ENCODE measurements at places on chromosomes 7 and 10.
A peak's percentile ranks its signal among the peaks of the same experiment; 100 is the strongest.

- no peak for DNase-seq
Measured at GRCh38 chr10:122213766-122214165, 57.3 kb upstream of the BTBD16 start.

DNA sequence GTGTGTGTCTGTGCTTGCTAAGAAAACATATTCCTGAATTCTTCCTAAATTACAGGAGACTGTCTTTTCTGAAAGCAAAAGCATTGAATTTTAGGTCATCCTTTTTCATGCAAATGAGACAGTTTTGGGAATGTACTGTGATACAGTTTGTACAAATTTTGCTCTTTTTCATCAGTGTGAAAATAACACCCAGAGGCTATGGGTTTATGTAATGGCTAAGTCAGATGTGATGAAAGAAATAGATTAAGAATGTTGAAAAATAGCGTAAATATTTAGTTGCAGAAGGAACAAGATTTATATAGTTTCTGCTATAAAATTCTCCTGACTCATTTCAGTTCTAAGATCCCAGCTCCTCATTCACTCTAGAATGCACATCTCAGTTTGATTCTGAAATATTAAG is 24.6 kb downstream of the POM121L12 start:
- no peak for DNase-seq

DNA sequence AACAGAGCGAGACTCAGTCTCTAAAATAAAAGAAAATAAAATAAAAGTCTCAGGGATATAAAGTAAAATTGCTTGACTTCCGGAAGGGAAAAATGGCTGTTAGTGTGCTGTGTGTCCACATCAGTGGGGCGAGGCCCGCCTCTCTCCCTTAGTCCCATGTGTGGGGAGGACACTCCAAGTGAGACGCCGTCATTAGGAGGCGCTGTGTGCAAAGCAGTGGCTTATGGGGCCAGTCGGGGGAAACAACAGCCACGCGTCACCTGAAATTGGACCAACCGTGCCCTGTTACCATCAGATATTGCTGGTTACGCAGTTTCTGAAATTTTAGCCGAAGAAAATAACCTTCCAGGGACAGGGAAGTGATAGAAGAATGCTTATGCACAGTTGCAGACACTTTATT is 15.8 kb downstream of the SFXN4 start:
- no peak for DNase-seq

DNA sequence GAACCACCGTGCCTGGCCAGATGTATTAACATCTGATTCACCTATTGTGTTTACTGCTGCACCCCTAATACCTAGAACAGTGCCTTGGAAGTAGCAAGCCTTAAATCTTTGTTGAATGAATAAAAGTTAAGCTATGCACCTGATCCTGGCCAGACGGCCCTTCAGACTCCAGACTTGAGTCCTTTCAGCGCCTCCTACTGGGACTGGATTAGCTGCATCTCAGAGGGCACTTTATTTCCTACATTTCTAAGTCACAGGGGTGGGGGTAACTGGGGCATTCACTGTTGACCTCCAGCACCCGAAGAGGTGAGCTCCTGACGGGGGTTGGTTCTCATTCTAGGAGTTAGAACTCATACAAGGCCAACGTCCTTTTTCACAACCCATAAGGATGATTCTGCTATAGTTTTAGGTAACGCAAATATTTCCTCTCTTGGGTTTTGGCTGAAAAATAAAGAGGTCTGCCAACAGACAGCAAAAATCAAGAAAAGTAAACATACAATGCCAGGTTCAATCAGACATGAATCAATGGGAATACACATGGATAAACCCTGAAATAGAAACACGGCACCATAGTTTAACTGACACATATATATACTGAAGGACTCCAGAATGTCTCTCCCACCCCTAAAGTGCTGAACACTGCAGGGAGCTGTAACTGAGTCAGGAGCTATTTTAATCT is 48.0 kb upstream of the DLG5 start:
- DNase-seq, result no peak

DNA sequence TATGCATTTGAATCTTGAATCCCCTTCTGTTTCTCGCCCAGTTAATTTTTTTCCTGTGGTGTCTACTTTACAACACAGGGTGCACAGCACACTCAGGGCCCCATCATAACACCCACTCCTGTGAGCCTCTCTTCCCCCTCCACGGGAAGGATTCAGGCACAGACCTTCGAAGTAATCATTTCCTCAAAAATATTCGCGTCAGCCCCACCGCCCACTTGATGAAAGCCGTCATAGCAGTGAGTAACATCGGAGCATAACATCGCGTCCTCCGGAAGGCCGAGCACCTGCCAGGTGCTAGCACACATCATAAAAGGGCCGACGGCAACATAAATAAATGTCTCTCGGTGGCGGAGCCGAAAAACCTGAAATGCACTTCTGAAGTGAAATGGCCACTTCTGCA is 201.7 kb upstream of the ADARB2 start:
- DNase-seq, result no peak

DNA sequence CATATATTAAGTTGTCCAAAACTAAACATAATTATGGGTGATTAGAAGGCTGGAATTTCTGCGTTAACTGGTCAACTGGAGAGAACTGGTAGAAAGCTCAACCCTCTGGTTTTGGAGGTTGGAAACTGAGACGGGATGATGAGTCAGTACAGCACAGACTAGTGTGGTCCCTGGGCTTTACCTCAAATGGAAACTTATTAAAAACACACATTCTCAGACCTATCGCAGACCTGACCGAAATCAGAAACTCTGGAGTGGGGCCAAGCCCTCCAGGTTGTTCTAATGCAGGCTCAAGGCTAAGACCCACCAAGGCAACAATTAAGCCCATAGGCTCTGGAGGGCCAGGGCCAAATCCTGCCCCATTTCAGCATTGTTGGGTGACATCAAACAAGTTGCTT is 136.9 kb downstream of the KCNMA1 start:
- DNase-seq, result no peak

GRCh38 chr10:5423771-5424170 is 11.4 kb downstream of the NET1 start:
- DNase-seq, result no peak

DNA sequence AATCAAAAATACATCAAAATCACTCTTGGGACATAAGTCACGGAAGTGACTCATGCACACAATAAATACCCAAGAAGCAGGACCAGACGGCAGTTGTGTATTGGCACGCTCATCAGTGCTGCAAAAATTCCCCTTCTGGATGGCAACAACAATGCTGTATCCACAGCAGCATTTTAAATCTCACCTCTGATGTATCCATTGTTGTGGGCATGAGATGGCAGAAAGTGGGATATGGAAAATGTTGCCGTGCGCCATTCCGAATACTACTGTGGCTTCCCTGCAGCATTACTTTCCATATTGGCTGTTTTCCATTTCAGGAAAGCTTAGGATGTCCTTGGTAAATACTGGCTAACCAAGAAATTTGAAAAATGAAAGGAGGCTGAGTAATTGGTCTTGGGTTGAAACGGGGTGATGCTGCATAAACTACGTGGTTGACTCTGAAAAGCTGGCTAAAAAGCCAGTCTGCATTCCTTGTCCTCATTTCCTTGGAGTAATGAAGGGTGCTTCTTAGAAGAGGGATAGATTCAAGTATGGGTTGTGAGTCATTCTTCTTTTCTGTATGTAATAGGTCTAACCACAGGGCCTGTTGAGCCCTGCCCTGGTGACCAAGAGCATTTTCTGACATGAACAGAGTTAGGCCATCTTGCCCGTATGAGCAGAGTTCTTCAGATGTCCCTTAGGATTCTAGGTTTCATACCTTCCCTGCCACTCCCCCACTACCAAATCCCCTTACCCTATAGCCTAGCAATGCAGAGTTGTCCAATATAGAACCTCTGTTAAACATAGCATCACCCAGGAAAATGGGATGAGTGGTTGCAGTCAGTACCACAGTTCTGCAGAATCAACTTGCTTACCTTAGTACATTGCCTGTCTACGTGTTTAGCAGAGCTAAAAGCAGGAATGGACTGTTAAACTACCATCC is 36.3 kb upstream of the TOMM7 start:
- DNase-seq, result no peak

DNA sequence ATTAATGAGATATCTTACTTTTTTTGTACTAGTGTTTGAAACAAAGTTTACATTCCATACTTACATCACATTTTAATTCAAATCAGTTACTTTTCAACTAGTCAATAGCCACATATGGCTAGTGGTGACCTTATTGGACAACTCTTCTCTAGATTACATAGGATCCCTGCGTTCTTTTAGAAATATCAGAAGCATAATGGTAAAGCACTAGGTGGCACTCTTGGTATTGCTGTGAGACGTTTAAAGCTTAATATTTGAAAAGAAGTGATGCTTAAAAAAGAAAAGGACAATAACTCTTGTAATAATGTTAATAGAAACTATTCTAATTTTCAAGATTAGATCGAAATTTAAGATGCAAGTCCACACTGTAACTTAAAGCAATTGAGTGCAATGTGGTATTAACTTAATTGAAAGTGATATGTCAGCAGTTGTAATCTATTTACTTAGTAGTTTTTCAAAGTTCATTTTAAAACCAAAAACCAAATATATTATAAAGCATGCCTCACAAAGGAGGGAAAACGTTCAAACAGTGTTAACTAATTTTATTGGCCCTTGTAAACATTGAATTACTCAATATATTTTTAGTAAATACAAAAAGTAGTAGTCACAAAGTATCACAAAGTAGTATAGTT is 339.1 kb downstream of the ATRNL1 start:
- no peak for DNase-seq

- DNase-seq, result no peak
Measured at GRCh38 chr10:68153473-68154210, 44.4 kb downstream of the MYPN start.

DNA sequence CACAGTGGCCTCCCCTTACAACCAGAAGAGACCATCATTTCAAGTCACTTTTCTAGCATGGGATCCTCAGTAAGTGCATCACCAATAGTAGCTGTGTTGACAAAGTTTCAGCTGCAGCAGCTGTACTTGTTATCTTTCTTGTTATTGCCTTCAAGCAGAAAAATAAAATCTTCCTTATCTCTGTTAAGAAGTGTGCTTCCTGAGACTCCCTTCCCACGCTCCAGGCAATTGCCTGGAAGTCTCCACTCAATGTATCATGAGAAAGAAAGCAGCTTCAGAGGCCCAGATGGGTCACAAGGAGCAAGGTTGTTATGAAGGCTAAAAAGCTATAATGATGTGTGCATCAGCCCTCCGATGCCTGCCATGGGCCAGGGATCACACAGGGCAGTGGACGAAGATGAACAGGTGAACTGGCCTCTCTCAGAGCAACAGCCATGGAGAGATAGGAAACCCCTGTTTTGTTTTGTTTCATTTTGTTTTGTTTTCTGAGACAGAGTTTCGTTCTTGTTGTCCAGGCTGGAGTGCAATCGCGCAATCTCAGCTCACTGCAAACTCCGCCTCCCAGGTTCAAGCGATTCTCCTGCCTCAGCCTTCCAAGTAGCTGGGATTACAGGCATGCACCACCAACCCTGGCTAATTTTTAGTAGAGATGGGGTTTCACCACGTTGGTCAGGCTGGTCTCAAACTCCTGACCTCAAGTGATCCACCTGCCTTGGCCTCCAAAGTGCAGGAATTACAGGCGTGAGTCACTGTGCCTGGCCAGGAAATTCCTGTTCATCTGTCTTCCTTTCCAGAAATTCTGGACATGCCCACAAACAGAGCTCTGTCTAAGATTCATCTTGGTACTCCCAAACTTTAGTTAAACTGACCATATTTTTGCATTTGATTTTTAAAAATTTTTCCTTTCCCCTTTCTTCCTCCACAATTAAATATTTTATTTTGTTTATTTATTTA is 340.5 kb downstream of the TNS3 start:
- DNase-seq, result no peak

DNA sequence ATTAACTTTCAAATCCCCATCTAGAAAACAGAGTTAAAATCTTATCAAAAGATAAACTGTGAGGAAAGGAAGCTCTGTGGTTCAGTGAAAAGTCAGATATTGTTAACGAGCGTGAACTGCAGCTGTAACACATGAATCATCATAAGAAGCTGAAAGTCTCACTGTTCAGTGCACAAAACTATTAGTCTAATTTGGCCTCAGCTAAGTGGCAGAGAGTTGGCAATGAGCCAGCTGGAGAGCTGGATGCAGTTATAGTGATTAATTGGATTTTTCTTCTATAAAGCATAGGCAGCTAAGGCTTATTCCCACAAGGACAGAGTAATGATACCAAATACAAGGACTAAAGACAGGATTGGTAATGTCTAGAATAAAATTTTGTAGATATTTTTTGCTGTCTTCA is 101.1 kb upstream of the ABCB5 start:
- DNase-seq, result peak; percentile 15

GRCh38 chr7:150851492-150852370 is 586 bp upstream of the AOC1 start:
- no peak for DNase-seq

DNA sequence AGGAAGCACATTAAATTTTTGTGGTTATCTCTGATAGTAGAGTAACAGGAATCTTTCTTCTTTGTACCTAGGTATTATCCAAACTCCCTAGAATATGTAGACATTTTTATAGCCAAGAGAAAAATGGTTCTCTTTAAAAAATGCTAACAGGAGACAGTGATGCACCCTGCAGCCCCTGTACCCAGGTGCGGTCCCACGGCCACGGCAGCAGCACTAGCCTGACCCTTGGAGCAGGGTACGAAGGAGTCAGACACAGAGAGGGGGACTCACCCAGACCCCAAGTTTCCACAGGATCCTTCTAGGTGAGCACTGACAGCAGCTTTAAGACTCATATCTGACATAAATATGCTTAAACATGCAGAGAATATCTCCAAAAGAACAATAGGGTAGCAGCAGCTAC is 60.4 kb downstream of the NUDCD3 start:
- DNase-seq, result no peak

- no peak for DNase-seq
Measured at GRCh38 chr10:31321396-31321941, 2.5 kb downstream of the ZEB1 start.

Data from left ventricle myocardium inferior (tissue), 1 donor.